ENCODE measurements at places on chromosomes 6 and 20.

- DNase-seq: no peak
These were observed 54.9 kb downstream of the TENT5A start for GRCh38 chr6:81697559-81697958.

DNA sequence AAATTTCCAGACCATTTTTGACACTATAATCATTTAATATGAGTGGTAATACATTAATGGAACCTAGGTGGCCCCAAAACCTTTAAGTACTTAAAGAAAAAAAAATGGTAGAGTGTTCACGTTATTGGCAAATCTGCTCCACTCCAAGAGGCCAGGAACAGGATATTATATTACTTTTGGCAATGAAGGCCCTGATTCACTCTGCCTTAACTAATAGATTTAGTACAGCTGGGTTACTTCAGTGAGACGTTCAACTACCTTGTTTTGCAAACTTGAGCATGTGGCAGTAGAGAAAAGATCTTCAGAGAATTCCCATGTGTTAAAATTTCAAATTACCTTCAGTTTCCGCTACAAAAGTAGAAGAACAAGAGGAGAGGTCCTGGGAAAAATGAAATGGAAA lies 12.8 kb downstream of the ADNP start:
- DNase-seq: no peak

DNA sequence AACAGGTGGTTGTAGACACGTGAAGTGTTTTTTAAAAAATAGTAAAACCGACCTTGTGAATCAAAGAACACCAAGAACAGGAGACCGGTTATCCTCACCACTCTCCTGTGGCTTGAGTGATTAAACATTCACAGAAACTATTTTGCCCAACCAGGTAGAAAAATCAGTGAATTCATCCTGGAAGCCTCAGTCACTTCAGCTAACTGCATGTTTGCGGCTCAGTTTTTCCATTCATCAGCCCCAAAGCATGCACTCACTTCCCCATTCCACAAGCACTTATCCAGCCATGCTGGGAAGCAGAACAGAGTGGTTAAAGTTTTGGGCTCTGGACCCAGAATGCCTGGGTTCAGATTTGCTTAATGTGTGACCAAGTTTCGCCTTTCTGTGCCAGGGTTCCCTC lies 2.4 kb downstream of the LRRN4 start:
- no peak for DNase-seq

- no peak for DNase-seq
These were observed 842.2 kb downstream of the EPHA7 start for GRCh38 chr6:92577077-92577719.

DNA sequence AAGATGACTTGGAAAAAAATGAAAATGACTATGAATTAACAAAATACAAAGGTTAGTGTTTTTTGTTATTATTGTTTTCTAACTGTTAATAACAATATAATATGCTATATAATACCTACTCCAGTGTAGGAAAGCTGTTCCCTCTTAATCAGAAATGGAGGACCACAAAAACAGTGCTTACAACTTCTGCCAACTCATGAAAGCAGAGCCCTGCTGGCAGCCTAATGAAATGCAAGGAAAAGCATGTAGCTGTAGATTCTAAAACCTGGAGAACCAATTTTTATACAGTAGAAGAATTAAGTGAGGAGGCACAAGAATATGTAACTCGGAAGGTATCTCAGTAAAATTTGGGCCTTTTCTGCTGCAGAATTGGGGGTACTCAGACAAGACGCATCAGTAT lies 29.4 kb downstream of the PHIP start:
- no peak for DNase-seq

GRCh38 chr20:47244451-47244850 lies 112.0 kb downstream of the ZMYND8 start:
- DNase-seq: no peak

DNA sequence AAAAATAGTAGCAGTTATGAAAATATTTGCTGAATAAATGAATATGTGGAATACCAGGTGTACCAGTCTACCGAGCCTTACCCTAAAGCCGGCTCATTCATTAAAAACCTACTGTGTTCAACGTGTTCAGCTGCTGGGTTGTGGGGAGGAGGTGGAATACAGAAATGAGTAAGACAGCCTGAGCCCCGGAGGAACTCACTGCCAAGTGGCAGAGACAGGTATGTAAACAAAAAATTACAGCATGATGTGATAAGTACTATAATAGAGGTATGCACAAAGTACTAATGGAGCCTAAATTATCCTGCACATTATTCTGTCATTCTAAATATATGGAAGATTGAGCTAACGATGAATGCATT lies 6.8 kb upstream of the ADTRP start:
- DNase-seq: no peak

- no peak for DNase-seq
These were observed 461.0 kb downstream of the TBC1D32 start for GRCh38 chr6:120873125-120873865.

DNA sequence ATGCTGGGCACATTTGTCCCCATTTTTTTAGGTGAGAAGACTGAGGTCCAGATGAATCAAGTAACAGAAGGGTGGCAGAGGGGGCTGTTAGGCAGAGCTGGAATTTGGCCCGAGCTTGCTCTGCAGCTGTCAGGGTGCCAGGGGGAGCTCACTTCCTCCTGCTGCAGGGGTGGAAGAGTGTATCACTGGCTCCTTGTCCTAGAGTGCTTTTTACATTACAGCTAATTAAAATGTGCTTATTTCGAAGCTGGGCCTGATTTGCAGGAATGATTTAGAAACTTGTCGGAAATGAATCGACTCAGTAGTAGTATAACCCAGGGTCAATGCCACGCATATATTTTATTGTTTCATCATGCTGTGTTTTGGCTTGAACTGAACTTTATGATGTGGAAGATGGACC lies 11.1 kb downstream of the TOX2 start:
- DNase-seq: no peak

DNA sequence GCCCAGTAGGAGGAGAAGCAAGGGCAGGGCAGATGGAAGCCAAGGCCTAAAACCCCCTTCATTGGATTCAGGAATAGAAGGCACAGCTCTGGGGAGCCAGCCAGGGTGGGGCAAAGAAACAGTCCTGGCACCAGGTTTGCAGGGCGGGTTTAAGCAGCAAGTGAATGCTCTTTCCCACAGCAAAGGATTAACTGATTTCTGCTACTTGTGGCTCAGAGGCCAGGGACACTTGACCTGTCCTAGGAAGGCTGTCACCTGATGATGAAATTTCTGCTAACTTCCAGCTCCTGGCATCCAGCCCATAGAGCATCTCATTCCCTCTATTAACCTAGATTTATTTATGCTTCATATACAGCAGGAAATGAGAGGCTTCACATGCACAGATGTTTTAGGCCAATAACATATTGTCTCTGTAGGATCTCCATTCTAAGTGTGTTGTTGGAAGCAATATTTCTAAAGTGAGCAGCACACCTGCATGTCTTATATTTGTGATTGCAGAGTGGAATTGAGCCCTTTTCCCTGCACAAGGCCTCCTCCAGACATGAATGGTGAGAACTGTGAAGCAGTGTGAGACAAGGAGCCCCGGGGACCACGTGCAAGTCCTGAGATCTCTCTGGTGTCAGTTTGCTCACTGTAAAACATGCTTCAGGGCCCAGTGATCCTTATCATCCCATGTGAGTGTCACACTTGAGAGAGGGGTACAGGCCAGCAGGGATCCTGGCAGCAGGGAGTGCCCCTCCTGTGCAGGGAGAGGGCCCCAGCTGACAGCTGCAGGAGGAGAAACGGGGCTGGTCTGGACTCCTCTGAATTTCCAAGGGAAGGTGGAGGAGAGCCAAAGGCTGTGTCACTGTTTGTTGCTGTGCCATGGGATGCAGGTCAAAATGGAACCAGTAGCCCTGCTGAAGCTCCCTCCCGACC lies 41.1 kb upstream of the CST5 start:
- no peak for DNase-seq

GRCh38 chr6:106462923-106463557 lies 102.5 kb downstream of the CRYBG1 start:
- DNase-seq: no peak

DNA sequence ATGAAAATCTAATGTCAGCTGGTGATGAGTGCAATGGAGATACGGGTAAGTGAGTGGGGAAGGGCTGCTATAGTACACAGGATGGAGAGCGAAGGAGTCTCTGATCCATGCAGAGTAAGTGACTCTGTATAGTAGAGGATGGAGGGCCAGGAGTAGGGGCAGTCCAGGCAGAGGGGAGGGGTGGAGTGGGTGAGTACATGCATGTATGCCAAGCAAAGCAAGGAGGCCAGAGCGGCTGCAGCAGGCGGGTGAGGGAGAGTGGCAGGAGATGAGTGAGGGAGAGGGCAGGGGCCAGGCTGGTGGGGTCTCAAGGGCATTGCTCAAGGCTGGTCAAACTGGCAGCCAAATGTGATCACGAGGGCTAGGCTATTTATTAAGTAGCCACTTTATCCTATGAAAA lies 94.0 kb downstream of the PREP start:
- DNase-seq: no peak
